CD8-positive, alpha-beta memory T cell (primary cell): ENCODE measurements at places on chromosomes 1 and 21. TPM values are rescaled to one million over a fixed set of nuclear protein-coding genes. Genes with fewer than 3 reads are reported as not detected.

DNA sequence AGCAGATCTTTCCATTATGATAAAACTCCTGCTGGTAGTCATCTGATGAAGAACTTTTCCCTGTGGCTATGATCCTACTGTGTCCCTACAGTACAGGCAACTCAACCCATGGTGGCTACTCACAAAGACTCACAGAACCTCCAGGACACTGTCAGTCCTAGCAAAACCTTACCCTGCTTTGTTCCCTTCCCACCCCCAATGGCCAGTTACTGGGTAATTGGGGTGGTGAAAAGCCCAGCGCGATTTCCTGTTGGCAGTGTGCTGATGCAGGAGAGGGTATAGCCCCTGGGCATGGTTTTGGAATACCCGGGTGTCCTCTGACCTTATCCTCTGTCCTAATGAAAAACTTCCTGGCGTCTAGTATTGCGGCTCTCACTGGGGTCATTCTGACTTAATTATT lies 533 bp upstream of the RGL1 start:
- no peaks in the 10 kb centered on the region for H3K36me3 ChIP-seq
- peaks cover 5% of the 10 kb centered on the region for H3K27me3 ChIP-seq
- H3K4me1 ChIP-seq, result peaks cover 11% of the 10 kb centered on the region

- DNase-seq, result no peak
- H3K36me3 ChIP-seq, result no peaks in the 10 kb centered on the region
- H3K27ac ChIP-seq, result no peak overlapping the region
- no peak overlapping the region for H3K4me3 ChIP-seq
- H3K27me3 ChIP-seq, result no peaks in the 10 kb centered on the region
Observed at GRCh38 chr21:45546636-45547544, 4.7 kb upstream of the SLC19A1 start.

DNA sequence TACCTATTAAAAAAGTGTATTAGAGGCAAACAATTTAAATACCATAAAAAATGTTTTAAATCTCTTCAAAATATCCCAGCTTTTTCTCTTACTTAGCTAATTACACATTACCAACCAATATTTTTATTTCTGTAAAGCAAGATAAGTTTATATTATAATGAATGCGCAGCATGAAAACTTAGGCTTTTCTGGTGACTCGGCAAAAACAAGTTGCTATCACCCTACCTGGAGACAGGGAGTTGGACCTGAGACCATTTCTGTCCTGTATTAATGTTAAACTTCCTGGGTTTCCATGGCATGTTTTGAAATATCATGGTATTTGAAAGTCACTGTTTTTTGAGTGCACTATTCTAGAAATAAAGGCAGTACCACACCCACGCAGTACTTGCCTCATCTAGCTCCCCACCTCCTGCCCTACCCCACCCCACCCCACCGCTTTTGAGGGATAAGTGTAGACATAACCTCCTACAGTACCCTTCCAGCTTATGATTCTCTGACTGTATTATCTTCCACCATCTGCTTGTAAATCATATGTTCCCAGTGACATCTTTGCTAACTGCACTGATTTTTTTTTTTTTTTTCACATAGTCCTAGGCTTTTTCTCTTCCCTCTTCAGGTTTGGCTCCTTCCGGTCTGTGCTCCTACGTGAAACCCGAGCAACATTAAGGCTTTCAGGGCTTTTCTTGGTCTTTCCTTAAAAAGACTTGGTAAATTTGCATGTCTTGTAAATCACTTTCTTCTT lies 77.5 kb downstream of the PHTF1 start:
- no peak overlapping the region for H3K4me3 ChIP-seq
- no peaks in the 10 kb centered on the region for H3K27me3 ChIP-seq
- H3K4me1 ChIP-seq, result no peaks in the 10 kb centered on the region
- H3K27ac ChIP-seq, result no peak overlapping the region
- no peaks in the 10 kb centered on the region for H3K36me3 ChIP-seq

DNA sequence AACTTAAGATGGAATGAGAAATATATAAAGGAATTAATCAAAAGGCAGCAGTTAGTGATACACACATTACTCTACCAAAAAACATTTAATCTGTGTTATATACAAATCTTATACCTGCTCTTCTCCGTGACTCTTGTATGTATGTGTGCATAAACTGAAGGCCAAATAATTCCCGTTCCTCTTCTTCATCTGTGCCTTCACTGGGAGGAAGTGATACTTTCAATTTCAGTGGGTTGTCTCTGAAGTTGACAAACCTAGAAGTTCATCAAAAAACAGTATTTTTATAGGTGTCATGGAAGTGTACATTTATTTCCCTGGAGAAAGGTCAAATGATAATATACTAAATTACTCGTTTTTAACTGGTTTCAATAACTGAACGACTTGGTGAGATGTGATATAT lies 19.3 kb downstream of the TRMT13 start:
- no peaks in the 10 kb centered on the region for H3K27me3 ChIP-seq
- H3K27ac ChIP-seq, result no peak overlapping the region
- no peaks in the 10 kb centered on the region for H3K4me1 ChIP-seq
- no peaks in the 10 kb centered on the region for H3K36me3 ChIP-seq

- H3K27ac ChIP-seq, result no peak overlapping the region
- no peak overlapping the region for H3K4me3 ChIP-seq
- no peaks in the 10 kb centered on the region for H3K27me3 ChIP-seq
- H3K4me1 ChIP-seq, result no peaks in the 10 kb centered on the region
- no peak for DNase-seq
- no peaks in the 10 kb centered on the region for H3K36me3 ChIP-seq
Observed at GRCh38 chr1:203038217-203038741, 12.0 kb downstream of the PPFIA4 start.

GRCh38 chr1:208248991-208249696 lies 5.0 kb upstream of the PLXNA2 start:
- H3K4me3 ChIP-seq, result no peak overlapping the region
- no peak overlapping the region for H3K27ac ChIP-seq
- peaks cover 7% of the 10 kb centered on the region for H3K27me3 ChIP-seq
- H3K36me3 ChIP-seq, result no peaks in the 10 kb centered on the region
- H3K4me1 ChIP-seq, result peaks cover 5% of the 10 kb centered on the region
- no peak for DNase-seq

C1orf53 gene
- 2.9 TPM for total RNA-seq
